ENCODE measurements at places on chromosomes 2 and 18. TPM values are rescaled to one million over a fixed set of nuclear protein-coding genes. Genes with fewer than 3 reads are reported as not detected.

MDH1B gene
- 3.5 TPM for total RNA-seq

SCG2 gene
- total RNA-seq: 9.6 TPM

ASTL gene
- total RNA-seq: 0.49 TPM

SERPINB7 gene
- total RNA-seq: not detected

FBLN7 gene
- total RNA-seq: 17.3 TPM

PPP1CB gene
- 297 TPM for total RNA-seq

CAPN14 gene
- total RNA-seq: 0.60 TPM

GREB1 gene
- 18.5 TPM for total RNA-seq

CFAP65 gene
- not detected for total RNA-seq

FNDC4 gene
- 13.7 TPM for total RNA-seq

COLEC12 gene
- 67.2 TPM for total RNA-seq

DYNAP gene
- not detected for total RNA-seq

GALNT5 gene
- total RNA-seq: 8.3 TPM

PAIP2B gene
- 20.4 TPM for total RNA-seq

GPR17 gene
- total RNA-seq: 0.49 TPM

TMEM247 gene
- not detected for total RNA-seq

SLC4A3 gene
- 9.8 TPM for total RNA-seq

MREG gene
- total RNA-seq: 29.5 TPM

SPATA3 gene
- total RNA-seq: not detected

CAMKMT gene
- total RNA-seq: 17.1 TPM

MZT2B gene
- 44.9 TPM for total RNA-seq

TCF7L1 gene
- total RNA-seq: 7.4 TPM

ZNF516 gene
- 75.4 TPM for total RNA-seq

SIX3 gene
- 35.2 TPM for total RNA-seq

CYP26B1 gene
- 12.8 TPM for total RNA-seq

POTEC gene
- not detected for total RNA-seq

MOCOS gene
- total RNA-seq: 1.2 TPM

CCL20 gene
- not detected for total RNA-seq

TTLL4 gene
- total RNA-seq: 78.3 TPM

AMER3 gene
- 11.8 TPM for total RNA-seq

PID1 gene
- total RNA-seq: 31.1 TPM

IL36B gene
- total RNA-seq: not detected

CCDC178 gene
- total RNA-seq: 3.1 TPM

NEUROD1 gene
- 188 TPM for total RNA-seq

SLC14A1 gene
- 7.1 TPM for total RNA-seq

UBE2E3 gene
- total RNA-seq: 210 TPM

PLEKHM3 gene
- 60.8 TPM for total RNA-seq

NPPC gene
- 5.2 TPM for total RNA-seq

IL37 gene
- total RNA-seq: not detected

REEP1 gene
- 34.9 TPM for total RNA-seq

INPP5D gene
- total RNA-seq: 8.0 TPM

LPIN2 gene
- total RNA-seq: 52.6 TPM

IGFBP2 gene
- 169 TPM for total RNA-seq

TCF23 gene
- total RNA-seq: 0.11 TPM

ITPRIPL1 gene
- 5.7 TPM for total RNA-seq

OSBPL1A gene
- 80.8 TPM for total RNA-seq

PREB gene
- 41.9 TPM for total RNA-seq

EFEMP1 gene
- total RNA-seq: 228 TPM

B3GNT7 gene
- 3.4 TPM for total RNA-seq
